Esophagus mucosa (tissue), 1 donor: ENCODE measurements at places on chromosomes 4 and X. TPM values are rescaled to one million over a fixed set of nuclear protein-coding genes. Genes with fewer than 3 reads are reported as not detected.

Gene HERC5
- total RNA-seq: 0.80 TPM

Gene BEX1
- not detected for total RNA-seq

Gene ARR3
- not detected for total RNA-seq

Gene RNF128
- total RNA-seq: 5.2 TPM

Gene TMSB15A
- not detected for total RNA-seq

Gene IL2RG
- total RNA-seq: 1.9 TPM
